ENCODE measurements at places on chromosomes 3 and 15.

DNA sequence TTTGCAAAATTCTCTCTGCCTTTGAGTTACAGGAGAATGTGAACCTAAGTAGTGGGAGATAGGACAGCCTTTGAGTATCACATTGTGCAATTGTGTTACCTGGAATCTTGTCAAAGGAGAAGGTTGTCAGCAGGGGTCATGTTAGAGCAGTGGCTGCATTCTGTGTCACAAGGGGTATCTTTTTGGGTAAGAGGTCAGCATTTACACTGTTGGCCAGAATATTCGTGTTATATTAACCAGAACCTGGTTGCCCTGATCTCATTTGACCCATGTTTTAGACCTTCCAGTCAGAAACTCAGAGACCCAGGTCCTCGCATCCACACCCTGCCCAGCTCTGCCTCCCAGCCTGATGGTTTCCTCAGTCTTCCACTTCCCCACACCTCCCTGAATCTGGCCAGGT, 27.3 kb downstream of the HDC start:
- DNase-seq = no peak

- no peak for DNase-seq
These were observed 28.7 kb downstream of the CMTM7 start for GRCh38 chr3:32420126-32421038.

- no peak for DNase-seq
These were observed 35.4 kb downstream of the LIPC start for GRCh38 chr15:58467121-58467721.

DNA sequence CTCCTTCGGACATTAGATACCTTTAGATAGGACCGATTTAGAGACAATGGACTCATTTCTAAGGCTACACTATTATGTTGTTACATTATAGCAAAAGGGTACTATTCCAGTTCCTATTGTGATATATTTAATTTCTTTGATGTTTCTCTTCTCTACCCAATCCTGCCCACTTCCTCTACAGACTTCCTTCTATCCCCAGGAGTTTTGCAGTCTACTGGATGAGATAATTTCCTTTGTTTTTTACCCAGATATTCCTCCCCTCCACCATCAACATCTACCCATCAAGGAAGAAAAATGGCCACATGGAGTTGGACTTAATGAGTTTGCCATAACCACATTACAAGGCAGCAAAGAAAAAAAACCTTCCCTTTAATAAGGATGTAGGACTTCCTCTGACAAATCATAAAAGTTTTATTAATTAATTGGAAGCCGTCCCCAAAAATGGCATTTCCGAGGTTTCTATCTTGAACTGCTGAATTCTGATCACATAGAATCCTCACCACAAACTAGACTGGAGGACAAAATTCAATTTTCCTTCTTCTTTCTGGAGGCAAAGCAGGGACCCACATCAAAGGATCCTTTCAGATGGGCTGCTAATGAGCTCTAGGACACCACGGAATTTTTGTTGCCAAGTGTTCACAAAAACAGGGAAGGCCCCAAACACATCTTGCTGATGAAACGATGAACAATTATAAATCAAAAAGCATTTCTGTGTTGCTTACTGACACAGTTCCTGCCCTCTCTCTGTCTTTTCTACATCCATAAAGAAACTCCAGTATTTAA, 33.4 kb downstream of the FRMD4B start:
- DNase-seq = no peak

DNA sequence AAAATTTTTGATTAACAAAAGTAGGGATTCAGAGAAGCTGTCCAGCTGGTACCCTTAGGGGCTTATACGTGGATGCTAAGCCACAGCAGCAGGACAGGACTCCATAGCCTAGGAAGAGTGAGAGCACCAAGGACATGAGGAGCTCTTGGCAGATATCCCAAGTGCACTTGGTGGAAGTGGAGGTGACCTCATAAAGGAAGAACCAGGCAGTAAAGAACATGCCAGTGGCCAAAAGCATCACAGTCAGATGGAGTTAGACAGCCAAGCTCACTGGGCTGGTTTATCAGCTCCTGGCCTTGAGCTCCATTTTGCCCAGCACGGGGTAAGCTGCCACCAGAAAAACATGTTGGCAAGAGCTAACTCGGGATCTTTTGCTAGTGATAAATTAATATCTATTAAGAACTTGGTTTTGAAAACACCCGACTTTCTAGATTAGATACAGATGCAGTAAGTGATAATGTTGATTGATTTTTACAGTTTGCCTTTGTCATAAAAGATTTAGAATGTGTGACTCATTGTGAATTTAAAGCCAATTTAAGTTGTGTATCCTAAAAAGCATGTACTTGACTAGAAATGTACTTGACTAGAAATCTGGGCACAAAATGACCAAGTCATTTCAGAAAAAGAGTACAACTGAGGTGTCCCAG, 108.0 kb downstream of the CMSS1 start:
- DNase-seq = no peak

- no peak for DNase-seq
These were observed 961.0 kb upstream of the CFAP20DC start for GRCh38 chr3:60010781-60011180.

DNA sequence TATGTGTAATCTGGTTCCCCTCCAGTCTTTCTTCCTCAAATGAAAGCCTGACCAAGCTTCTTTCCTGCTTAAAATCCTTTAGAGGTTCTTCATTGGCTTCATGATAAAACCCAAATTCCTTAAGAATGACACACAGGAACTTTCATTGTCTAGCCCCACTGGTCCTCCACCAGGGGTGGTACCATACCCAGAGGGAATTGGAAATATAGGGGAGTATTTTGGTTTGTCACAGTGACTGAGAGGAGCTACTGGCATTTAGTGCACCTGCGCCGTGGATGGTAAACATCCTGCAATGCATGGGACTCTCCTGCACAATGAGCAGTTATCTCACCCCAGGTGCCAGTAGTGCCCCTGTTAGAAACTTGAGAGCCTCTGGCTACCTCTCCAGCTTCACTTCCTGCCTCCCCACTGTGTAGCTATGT, 10.8 kb downstream of the ZWILCH start:
- no peak for DNase-seq

DNA sequence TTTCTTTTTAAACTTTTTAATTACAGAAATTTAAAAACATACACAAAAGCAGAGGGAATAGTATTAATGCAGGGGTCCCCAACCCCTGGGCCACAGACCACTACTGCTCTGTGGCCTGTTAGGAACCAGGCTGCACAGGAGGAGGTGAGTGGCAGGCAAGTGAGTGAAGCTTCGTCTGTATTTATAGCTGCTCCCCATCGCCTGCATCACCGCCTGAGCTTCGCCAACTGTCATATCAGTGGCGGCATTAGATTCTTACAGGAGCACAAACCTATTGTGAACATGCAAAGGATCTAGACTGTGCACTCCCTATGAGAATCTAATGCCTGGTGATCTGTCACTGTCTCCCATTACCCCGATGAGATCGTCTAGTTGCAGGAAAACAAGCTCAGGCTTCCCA, 22.4 kb downstream of the CCR9 start:
- no peak for DNase-seq

DNA sequence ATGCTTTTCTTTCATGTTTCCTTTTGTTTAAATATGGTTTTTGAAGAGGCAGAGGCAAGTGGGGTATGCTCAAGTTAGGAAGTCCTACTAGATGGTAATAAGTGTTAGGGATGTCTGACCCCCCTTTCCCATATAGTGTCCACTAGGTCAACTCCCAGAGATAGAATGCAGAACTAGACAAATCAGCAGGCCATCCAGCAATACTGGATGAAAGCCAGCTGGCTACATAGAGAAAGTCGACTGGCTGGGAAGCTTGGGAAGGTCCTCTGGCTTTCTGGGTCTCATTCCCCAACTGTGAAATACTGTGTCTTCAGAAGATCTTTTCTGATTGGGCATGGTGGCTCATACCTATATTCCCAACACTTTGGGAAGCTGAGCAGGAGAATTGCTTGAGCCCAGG, 113.8 kb downstream of the SNRK start:
- no peak for DNase-seq

DNA sequence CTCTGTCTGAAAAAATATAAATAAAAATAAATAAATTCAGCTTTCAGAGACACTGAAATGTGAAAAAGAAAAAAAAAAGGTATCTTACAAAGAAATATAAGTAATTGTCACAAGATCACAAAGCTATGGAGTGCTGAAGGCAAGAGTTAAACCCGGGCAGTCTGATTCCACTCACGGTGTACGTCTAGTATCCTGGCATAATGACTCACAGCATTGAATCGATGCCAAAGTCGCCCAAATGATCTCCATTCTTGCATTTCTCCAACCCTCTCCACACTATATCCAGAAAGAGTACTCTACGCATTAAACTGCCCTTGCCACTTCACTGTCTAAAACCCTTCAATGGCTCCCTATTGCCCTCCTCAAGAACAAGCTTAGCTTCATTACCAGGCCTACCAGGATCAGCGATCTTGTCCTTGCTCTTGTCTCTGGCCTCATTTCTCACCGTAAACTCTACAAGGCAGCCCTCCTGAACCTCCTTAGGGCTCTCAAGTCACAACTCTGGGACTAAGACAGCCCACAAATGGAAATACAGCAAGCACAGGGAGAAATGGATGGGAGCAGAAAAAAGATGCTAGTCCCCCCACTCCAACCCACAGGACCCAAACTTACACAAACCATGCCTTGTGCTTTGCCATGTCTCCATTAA, 7.7 kb downstream of the SUCLG2 start:
- no peak for DNase-seq

DNA sequence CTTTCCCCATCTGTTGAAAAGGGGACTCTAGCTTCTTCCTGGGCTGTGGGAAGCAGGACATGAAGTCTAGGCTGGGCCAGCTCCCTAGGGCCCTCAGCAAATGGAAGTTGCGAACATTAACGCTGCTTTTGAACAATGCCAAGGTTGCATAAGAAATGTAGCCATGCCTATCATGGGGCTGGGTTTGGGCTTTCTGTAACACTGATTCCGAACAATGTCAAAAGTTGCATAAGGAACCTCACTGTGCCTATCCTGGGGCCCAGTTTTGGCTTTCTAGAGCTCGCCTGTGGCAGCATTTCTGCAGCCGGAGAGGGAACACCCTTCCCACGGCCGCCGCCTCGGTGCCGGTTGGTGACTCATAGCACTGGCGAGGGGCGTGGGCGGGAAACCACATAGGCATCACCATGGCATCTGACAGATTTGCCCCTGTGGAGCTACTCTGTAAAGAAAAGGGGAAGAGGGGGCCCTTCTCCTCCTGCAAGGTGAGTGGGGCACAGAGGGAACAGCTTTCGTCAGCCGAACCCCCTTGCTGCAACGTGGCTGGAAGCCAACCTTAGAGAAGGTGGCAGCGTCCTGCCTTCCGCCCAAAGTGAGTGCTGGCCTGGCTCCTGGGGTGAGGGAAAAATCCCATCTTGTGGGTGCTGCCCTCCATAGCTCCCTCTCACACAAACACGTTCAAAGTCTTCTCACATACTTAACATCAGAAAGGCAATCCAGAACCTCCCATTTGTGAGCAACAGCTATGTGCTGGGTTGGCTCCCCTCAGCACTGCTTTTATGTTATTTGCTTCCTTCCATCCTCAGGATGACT, 46.6 kb upstream of the ATP2B2 start:
- no peak for DNase-seq

DNA sequence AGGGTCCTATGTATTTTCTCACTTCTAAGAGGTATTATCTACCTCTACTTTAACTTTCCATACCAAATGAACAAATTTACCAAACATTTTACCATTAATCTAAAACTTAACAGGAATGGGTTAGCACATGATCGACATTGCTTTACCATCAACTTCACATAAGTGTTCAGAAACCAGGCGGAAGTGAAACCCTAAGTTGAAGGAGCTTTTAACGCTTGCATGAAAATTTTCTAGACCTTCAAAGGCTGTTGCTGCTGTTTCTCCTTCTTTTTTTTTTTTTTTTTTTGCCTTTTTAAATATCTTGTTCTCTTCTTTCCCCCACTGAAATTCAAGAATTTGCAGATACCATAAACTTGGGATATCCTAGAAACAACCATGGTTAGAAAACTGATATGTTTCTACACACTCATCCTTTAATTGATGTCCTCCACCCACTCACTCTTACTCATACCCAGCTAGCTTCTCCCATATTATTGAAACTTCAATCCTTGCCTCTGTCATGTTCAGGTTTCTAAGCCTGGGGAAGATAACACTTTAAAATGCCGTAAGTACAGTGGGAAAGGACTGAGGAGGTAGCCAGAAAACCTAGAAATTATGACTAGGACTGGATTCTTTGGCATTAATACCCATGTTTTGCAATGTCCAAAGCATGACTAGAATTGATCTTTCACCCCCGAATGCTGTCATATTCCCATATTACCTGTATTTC, 24.7 kb downstream of the MYO5A start:
- DNase-seq = no peak

- no peak for DNase-seq
These were observed 4.5 kb upstream of the CAPN3 start for GRCh38 chr15:42354824-42355223.

DNA sequence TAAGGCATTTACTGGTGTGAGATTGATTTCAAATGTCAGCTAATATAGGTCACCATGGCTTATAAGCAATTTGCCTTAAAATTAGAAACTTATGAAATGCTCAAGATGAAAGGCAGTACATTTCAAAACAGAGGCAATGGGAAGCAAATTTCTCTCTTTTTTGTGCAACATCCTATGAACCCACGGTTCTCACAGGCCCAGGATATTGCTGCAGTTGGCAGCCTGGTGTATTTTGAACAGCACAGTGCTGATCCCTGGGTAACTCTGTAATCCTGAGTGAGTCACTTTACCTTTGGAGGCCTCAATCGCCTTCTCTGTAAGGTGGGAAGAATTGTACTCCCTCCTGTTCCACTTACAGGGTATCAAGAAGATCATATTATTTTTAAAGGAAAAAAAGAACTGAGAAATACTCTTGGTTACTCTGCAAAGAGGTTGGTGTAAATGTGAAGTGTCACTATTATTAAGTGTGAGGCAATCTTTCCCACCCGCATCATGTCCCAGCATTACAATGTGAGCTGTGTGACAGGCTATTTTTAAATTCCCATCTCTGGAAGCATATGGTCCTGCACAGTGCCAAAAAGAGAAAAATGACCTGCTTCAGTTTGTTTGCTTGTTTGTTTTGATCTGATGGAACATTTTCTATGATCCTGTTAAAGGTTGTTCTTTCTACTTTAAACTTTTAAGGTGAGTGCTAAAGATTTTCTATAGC, 190.1 kb upstream of the LPP start:
- DNase-seq = no peak

- DNase-seq = no peak
These were observed 64.7 kb upstream of the XCR1 start for GRCh38 chr3:46091741-46092701.

- no peak for DNase-seq
These were observed 155.8 kb downstream of the NR1D2 start for GRCh38 chr3:24100696-24101402.

- no peak for DNase-seq
These were observed 8.7 kb upstream of the PDZRN3 start for GRCh38 chr3:73633453-73633852.

- DNase-seq = no peak
These were observed 32.9 kb downstream of the SNTN start for GRCh38 chr3:63685340-63685739.

GRCh38 chr15:39774688-39775267, 7.9 kb downstream of the FSIP1 start:
- DNase-seq = no peak
